ENCODE measurements at places on chromosomes 3 and 15.

- no peak for DNase-seq
Measured at GRCh38 chr3:156455839-156456238, 99.1 kb downstream of the SSR3 start.

DNA sequence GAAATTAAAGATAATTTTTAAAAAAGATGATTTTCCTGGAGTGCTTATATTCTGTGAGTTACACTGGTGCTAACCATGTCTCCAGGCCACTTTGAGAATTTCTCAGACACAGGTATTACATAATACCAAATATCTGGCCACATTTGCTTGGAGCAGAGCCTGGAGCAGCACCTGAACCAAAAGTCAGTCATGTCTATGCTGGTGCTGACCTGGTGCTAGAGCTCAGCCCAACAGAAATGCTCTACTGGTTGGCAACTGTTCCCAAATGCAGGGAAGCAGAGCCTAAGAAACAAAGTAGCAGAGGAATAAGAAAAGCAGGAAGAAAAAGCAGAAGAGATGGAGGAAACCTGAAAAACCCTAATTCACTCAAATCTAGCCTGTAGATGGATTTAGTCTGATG, 135.7 kb upstream of the SLC7A14 start:
- DNase-seq: no peak

GRCh38 chr3:32406486-32407408, 15.1 kb downstream of the CMTM7 start:
- no peak for DNase-seq

DNA sequence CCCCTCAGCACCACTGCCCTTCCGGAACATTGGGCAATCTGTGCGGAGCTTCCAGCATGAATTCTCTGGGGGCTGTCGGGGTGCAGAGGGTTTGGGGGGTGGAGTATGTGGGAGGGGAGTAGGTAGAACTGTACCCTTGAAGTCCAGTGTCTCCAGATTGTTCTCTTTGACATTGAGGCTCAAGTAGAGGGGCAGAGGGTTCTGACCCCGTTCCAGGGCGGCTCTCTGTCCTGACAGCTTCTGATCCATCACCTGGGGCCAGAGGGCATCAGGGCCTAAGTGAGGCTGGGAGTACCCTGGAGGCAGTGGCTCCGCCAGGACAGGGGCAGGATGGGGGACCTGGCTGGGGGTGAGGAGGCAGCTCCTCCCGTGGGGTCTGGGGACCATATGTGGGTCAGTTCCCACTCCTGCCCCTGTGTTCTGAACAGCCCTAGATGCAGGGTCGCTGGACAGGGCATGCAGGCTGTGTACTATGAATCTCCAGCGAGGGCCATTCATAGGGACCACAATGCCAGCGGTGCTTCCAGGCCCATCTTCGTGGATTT, 22.1 kb downstream of the PLA2G4D start:
- DNase-seq: no peak

- no peak for DNase-seq
Measured at GRCh38 chr15:81338170-81339007, 14.4 kb upstream of the STARD5 start.

GRCh38 chr3:187369089-187369447, 883 bp downstream of the RTP4 start:
- DNase-seq: no peak

DNA sequence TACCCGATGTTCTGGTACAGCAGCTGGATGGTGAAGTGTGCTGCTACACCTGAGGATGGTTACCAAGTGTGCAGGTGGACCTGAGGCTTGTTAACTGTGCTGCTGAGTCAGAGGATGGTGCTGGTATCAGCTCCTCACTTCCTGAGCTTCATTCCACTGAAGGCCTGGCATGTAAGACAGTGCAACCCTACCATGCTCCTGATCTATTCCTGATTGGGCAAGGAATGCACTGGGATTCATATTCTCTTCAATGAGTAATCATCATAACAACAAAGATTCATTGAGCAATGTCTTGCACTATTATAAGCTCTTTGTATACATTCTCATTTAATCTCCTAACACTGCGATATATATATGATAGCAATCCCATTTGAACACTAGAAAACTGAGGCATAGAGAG, 62.9 kb upstream of the THSD4 start:
- no peak for DNase-seq

- DNase-seq: peak; percentile 9
Measured at GRCh38 chr3:160133757-160134156, 91.5 kb upstream of the C3orf80 start.

- DNase-seq: no peak
Measured at GRCh38 chr15:32729700-32730395, 12.0 kb downstream of the GREM1 start.

DNA sequence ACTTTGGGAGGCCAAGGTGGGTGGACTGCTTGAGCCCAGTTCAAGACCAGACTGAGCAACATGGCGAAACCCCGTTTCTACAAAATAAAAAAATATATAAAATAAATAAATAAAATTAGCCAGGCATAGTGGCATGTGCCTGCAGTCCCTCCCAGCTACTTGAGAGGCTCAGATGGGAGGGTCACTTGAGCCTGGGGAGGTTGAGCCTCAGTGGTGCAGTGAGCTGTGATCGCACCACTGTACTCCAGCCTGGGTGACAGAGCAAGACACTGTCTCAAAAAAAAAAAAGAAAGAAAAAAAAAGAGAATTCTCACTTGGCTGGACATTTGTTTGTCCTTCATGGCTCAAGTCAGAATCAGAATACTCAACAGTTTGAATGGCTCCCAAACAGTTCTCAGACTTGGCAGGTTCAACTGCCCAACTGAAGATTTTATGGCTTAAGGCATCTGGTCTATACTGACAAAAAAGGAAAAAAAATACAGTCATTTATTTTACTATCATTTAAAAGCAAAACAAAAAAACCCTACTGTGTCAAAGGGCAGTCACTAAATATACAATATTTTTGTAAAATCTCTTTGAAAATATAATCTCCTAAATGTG, 106.6 kb downstream of the FBXL22 start:
- DNase-seq: no peak

DNA sequence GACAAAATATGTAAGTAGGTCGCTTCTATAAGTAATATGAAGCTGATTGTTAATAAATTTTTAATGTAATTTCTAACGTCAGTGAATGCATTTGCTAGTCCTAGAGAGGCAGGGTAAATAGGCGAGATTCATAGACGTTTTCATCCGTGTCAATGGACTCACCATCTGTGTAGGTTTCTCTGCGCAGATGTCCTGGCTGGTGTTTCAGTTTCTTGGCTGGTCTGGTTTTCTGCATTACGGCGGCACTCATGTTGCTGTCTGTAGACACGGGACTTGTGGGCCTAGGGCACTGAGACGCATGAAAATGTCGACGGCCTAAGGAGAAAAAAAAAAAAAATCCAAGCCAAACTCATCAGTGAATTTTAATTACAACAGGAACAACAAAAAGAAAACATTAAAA, 1153.3 kb downstream of the ROBO1 start:
- DNase-seq: no peak

GRCh38 chr3:66642019-66642418, 141.2 kb upstream of the LRIG1 start:
- DNase-seq: no peak

GRCh38 chr3:112303764-112304325, 9.8 kb upstream of the SLC9C1 start:
- peak; percentile 11 for DNase-seq

GRCh38 chr15:29968895-29969561, 113.7 kb upstream of the GOLGA8J start:
- DNase-seq: peak; percentile 26

GRCh38 chr3:42501681-42502428, 588 bp upstream of the VIPR1 start:
- DNase-seq: peak; percentile 66

DNA sequence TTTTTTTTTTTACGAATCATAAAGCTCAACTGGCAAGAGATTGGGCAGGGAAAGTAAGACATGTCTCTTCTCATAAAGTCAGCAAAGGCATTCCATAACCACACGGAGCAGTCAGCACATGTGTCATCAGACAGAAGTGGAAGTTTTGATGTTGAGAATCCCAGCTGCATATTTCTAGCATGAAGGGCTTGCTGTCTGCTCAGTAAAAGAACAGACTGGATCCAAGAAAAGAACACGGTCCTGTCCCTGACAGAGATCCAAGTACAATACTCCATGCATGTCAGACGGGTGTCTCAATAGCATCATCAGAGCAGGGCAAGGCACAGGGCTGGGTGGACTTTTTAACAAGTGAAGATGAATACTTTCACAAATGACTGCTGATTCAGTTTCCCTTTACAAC, 38.2 kb downstream of the ABI3BP start:
- DNase-seq: no peak

- peak; percentile 26 for DNase-seq
Measured at GRCh38 chr15:63043335-63044076, 959 bp downstream of the TPM1 start.

GRCh38 chr15:48507416-48508065, 138.0 kb downstream of the FBN1 start:
- DNase-seq: peak; percentile 48

DNA sequence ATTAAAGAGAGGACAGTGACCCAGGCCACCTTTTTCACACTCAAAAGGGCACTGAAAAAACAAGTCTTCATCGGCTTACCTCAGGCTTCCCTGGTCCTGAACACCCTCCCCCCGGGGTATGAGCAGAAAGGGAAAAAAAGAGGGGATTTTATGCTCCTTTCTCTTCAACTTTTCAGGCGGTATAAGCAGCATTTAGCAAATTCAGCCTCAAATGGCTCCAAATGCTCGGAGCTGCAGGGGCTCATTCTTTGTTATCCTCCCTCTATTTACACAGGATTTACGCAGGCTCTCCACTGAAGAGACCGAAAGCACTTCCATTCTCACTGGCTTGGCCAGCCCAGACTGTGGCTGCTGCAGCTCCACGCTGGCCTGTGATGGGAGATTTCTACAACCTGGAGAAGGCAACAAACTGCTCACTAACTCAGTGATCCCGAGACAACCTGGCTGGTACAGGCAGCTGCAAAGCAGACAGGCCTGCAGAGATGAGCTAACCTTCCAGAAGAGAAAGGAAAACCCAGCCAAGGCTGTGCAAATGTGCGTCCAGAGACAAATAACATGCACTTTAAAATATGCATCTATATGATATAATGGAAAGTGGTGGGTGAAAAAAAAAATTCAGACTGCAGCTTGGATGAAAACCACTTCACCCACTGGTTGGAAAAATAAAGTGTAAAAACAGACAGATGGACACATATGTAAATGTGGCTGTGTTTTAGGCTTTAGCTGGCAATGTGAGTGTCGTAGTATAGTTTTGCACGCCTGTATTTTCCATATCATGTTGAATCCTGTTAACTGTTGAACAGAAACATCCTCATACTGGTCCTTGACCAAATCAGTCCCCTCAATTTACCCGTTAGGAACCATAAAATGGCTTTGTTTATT, 54.2 kb downstream of the MEIS2 start:
- peak; percentile 14 for DNase-seq

DNA sequence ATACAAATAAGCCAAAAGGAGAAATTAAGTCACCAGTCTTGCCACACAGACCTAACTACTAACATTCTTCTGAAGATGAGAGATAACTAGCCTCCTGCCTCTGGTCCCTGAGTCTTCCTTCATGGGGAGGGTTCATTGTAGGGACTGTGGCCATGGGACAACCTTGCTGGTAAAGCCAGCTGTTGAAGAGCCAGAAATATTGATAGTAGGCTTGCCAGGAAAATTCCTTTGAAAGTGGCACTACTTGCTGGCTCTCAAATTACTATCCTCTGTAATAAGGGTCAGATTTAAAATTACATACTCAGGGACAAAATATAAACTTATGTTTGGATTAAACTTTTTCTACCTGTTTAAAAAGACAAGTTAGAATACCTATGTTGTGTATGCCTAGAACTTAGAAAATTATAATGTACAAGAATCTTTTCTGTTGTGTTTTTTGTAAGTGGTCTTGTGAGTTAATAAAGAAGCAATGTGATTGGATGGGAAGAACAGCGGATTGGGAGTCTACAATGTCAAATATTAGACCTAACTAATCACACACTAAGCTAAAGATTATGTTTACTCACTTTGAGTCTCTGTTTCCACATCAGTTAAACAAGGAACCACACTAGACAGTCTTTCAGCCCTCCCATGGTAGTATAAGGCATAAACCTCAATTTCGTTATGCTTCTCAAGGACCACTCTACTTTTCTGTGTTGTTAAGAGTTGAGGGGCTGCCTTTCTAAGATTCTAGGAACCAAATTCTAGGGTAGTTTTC, 60.0 kb upstream of the TRIM71 start:
- DNase-seq: no peak

DNA sequence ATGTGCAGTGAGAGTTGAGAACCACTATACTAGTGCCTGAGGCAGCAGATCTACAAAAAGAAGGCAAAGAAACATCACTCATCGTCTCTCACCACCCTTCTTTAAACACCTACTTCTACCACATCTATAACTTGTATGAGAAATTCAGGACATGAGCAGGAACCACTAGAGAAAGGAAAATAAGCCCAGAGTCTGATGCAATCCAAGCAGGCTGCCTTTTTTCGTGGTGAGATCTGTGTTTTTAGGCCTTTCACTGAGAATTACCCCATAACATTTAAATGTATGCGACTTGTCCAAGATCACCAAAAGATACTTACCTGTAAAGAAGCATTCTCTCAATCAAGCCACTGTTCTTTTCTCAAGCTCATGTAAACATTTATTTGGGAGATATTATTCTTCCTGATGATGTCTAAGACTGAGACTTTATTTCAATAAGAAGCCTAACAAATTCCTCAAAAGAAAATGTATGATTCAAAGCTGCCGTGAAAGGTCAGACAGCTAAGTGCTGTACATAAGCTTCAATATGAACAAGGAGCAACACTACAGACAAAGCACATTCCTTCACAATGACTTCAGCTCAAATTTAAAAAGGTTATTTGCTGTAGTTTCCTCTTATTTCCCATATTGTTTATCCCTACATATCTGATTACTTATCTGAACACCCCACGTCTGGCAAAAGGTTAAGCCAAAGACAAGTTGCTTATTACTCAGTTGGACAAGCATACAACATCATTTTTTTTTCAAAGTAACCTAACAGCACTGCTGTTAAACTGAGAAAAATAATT, 16.5 kb downstream of the SPICE1 start:
- no peak for DNase-seq

DNA sequence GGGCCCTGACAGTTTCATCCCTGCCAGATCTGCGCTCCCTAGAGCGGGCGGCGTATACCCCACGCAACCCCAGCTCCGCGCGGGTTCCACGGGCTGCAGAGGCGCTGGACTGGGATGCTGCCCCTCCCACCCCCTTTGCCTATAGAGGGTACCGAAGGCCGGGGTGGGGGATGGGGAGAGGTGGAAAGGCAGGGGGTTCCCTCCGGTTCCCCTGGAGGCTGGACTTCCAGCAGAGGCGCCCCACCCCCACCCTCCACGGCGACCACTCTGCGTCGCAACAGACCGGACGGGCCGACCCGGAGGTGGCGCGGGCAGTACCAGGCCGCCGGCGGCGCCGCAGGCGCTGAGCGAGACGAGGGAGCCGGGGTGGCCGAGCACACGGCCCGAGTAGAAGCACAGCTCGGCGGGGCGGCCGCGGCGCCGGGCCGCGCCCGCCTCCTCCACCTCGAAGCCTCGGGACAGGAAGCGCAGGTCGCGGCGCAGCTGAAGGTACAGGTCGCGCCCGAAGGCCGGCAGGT, 995 bp downstream of the ADAMTS17 start:
- peak; percentile 15 for DNase-seq

DNA sequence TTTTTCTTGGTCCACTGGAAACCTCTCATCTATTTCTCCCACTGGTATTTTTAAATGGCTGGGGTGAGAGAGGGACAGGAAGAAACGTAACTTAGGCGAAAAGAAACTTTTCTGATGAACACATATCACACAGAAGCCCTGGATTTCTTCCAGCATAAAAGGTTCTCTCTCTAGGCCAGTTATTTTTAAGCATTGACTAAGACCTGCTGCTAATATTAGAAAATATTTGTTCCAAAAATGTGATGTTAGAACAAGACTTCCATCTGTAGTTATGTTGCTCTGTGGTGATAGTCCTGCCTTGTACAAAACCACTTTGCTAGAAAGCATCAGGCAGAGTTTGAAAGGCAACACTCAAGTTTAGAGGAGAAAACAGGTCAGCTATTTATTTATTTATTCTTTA, 537.7 kb downstream of the MCTP2 start:
- DNase-seq: no peak

Data from endothelial cell (in vitro differentiated cells).